ENCODE measurements at places on chromosomes 6 and 20. TPM values are rescaled to one million over a fixed set of nuclear protein-coding genes. Genes with fewer than 3 reads are reported as not detected.

GPR63 gene
- polyA plus RNA-seq, result 2.1 TPM

GRCh38 chr20:20480689-20481088 lies 112.8 kb downstream of the INSM1 start:
- peak; percentile 13 for DNase-seq

DNA sequence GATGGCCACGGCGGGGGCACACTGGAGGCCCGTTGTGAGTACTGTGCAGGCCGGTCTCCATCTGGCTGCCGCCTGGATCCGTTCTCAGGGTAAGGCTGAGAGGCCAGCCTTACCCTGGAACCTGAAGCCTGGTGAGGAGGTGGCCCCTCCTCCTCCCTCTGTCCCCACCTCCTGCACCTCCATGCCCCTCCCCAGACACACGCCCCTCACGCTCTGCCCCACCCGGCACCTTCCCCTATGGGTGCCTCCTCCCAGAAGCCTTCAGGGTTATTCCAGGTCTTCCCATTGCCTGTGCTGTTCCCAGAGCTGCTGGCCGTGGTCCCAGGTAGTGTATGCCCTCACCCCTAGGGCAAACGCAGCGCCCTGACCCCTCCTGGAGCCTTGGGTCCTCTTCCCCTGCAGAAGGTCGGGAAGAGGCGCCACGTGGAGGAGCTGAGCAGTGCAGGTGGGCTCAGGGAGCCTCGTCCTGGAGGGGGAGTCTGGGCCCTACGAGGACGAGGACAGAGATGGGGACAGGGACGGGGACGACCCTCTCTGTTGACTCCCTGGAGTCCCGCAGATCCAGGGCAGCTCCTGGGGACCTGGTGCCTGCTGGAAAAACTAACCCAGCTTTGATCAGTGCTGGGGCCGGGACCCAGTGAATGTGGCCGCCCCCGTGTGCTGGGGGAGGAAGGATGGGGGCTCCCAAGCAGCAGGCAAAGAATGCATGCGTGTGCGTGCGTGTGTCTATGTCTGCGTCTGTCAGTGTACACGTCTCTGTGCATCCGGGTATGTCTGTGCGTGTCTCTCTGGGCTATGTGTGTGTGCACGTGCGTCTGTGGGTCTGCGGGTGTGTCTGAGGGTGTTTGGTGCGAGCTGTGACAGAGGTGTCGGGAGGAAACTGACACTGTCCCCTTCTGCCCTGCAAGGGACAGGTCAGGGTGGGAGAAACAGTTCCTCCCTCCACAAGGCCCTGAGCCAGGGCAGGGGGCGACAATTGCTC lies 8.2 kb upstream of the HRH3 start:
- no peak for DNase-seq

- DNase-seq, result no peak
These were observed 51.9 kb upstream of the MCUR1 start for GRCh38 chr6:13866301-13866700.

GRCh38 chr20:45823949-45824835 lies 2.9 kb downstream of the TNNC2 start:
- peak; percentile 56 for DNase-seq

GNAS-AS1 gene
- polyA plus RNA-seq, result 2.0 TPM

GRCh38 chr20:32902456-32903420 lies 44.0 kb downstream of the EFCAB8 start:
- DNase-seq, result peak; percentile 16

GRCh38 chr6:112016320-112016719 lies 37.6 kb upstream of the CCN6 start:
- DNase-seq, result no peak
